ENCODE measurements at places on chromosomes 2 and 18. TPM values are rescaled to one million over a fixed set of nuclear protein-coding genes. Genes with fewer than 3 reads are reported as not detected.

SPP2 gene
- total RNA-seq: not detected

VWC2L gene
- total RNA-seq: 0.11 TPM

POTEI gene
- total RNA-seq: 2.4 TPM

COL5A2 gene
- total RNA-seq: 51.1 TPM

TGFA gene
- 0.21 TPM for total RNA-seq

CFC1 gene
- total RNA-seq: 48.4 TPM

ALKAL2 gene
- total RNA-seq: 0.95 TPM

All from cardiac muscle cell (in vitro differentiated cells and primary cell).